NCI-H345 (cell line): ENCODE measurements at places on chromosomes 5 and 9.

- no peak for DNase-seq
Observed at GRCh38 chr5:17227868-17228267, 10.4 kb downstream of the BASP1 start.

- DNase-seq, result no peak
Observed at GRCh38 chr5:20694121-20694520, 706.1 kb upstream of the CDH18 start.

GRCh38 chr5:87081511-87082372 lies 185.9 kb upstream of the RASA1 start:
- no peak for DNase-seq

DNA sequence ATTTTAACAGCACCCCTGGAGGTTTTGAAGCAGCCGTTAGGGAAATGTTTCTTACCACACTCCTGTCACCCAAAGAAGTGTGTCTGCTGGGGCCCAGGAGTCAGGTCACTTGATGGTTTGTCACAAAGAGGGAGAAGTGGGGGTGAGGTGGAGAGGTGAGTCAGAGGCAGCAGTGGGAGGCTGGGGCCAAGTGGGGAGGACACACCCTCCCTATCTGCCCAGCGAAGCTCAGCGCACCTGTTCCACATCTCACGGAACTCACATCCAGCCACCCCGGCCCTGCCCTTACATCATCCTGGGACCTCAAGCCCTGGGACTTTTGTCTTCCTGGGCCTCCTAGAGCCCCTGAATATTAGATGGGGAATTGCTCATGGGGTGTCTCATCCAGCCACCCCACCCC lies 171.1 kb upstream of the SMIM23 start:
- DNase-seq, result no peak

- peak; percentile 32 for DNase-seq
Observed at GRCh38 chr5:132301344-132302271, 7.4 kb downstream of the SLC22A4 start.

GRCh38 chr5:166926138-166926537 lies 1365.3 kb upstream of the WWC1 start:
- DNase-seq, result no peak

GRCh38 chr5:125043781-125044391 lies 297.4 kb upstream of the ZNF608 start:
- peak; percentile 69 for DNase-seq

DNA sequence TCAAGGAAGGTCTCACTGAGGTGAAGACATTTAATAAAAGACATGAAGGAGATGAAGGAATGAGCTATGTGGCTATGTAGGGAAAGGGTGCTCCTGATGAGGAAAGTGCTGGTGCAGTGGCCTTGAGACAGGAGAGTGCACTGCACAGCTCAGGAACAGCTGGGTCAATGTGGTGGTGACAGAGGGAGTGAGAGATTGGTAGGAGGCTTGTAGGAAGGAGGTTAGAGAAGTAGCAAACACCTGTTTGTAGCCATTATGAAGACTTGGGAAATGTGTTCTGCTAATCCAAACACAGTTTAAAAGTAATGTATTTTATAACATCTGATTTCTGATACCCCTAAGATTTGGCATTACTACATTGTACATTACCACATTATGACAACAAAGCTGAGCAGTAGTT lies 115.1 kb upstream of the MTAP start:
- DNase-seq, result no peak

GRCh38 chr9:3916984-3917383 lies 382.9 kb downstream of the GLIS3 start:
- DNase-seq, result no peak

- DNase-seq, result no peak
Observed at GRCh38 chr5:157542282-157543000, 33.1 kb downstream of the ADAM19 start.
